Stimulated activated CD4-positive, alpha-beta T cell treated with anti-CD3 and anti-CD28 coated beads, Interleukin-1b, Interleukin-23, amount 100 ng/mL, for 1 hour (primary cell): ENCODE measurements at places on chromosomes 13 and 19.

DNA sequence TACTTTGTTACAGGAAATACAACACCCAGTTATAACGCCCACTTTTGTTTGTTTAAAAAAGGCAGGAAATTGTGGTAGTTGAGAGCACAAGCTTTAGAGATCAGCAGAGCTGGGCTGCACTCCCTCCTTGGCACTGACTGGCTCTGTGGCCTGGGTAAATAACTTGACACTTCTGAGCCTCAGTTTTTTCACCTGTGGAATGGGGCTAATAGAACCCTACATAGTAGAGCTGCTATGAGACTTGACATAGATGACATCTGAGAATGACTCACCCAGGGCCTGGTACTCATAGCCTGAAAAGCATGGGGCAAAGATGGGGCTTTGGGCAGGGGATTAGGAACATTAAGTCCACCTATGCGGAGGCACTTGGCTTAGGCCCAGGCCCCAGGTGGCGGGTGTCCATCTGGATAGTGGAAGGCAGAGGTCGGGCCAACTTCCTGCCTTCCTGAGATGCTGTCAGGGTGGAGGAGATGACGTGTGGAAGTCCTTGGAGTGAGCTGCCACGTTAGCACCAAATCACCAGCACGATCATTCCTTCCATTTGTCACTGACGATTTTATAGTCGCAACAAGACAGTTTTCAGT is 159.1 kb downstream of the KATNAL1 start:
- no peak for DNase-seq

DNA sequence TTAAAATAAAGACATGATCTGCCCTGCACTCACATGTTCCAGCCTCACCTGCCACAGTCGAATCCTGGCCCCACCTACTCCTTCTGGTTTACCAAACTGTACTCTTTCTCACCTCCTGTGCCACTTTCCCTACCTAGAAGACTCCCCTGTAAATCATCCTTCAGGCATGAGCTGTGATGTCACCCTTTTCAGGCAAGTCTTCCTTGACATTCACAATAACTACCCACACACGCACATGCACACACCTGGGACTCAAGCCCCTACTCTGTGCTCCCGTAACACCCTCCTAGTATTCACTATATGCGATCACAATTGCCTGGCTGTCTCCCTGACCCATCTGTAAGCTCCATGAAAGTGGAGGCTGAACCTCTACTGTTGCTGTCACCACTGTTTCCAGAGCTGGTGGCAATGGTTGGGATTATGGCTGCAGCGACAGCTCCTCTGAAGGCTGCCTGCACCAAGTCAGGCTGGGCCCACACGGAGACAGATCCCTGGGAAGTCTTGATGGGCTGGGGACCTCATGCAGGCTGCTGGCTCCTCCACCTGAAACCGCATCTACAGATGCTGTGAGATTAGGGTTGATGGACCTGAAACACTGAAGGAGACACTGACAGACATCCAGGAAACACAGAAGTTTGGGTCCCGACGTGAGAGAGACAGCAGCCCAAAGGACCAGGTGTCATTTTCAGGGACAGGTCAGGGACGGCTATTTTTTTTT is 611.1 kb downstream of the UQCRFS1 start:
- no peak for DNase-seq

DNA sequence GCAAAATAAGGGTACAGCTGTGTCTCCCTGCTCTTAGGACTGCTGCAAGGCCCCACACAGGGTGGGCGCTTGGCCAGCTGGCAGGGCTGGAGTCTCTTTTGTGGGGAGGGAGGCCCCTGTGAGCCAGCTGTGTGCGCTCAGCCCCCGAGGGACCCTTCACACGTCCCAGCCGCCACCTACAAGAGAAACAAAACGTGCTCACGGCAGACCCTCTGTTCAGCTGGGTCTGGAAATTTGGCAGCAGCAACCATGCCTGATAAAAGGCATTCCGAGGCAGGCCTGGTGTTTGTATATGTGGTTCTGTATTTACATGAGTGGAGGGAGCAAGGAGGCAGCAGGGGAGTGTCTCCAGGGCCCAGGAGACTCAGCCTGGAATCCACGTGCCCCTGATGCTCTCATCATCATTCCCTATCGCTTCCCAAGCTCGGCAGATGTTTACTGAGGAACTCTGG is 49.7 kb downstream of the CRTC1 start:
- no peak for DNase-seq

GRCh38 chr13:97242755-97243497 is 20.8 kb downstream of the MBNL2 start:
- DNase-seq = no peak

DNA sequence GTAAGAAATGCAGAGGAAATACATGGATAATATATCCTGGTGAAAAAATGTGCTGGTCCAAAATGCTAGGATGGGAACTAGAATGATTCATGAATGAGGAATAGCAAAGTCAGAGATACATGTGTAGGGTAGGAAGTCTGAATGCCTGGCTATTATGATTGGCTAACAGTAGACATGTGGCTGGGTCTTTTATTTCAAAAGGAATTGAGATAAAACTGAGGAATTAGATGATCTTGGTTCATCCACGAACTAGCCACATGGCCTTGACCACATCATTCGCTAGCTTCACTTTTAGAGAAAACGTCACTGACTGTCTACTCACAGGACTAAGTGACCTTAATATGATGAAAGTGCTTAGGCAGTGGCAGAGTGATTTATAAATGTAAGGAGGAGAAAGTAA is 103.1 kb downstream of the TRPC4 start:
- no peak for DNase-seq

DNA sequence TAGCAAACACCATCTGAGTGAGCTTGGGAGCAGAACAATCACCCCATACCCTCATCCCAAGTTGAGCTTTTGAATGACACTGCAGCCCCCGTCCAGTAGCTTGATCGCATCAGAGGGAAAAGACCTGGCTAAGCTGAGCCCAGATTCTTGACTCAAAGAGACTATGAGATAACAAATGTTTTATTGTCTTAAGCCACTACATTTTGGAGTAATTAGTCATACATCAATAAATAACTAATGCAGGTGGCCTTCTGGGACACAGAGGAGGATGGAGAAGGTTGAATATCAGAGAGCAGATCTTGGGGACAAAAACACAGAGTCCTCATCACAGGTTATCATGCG is 24.6 kb upstream of the IGSF23 start:
- DNase-seq = no peak

GRCh38 chr19:4715529-4716221 is 8.0 kb downstream of the DPP9 start:
- no peak for DNase-seq

- DNase-seq = no peak
Observed at GRCh38 chr13:99379856-99380801, 72.9 kb upstream of the GPR183 start.

DNA sequence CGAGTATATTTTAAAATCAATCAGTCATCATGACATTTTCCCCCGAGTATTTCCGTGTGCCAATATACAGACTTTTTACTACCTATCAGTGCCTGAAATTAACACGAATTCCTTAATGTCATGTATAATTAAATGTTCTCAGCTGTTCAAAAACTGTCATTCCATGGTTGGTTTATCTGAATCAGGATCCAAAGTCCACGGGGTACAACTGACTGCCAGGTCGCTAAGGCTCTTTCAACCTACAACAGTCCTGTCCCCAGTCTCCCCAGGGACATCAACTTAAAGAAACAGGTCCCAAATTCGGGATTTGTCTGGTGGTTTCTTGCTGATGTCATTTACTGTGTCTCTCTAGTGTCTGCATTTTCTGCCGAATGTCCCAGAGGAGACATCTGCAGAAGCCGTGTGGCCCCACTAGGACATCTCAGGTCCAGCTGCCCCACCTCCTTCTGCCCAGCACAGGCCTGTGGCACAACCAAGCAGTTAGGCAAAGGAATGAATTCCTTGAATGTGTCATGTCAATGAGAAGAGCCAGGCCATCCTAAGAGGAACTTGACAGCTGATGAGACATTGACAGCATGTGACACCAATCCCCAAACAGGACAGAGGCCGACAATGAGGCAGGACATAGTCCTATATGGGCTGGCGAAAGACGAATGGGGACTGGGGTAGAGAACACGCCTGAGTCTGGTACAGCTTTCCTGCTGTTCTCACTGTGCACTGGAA is 109.5 kb downstream of the STK24 start:
- no peak for DNase-seq

DNA sequence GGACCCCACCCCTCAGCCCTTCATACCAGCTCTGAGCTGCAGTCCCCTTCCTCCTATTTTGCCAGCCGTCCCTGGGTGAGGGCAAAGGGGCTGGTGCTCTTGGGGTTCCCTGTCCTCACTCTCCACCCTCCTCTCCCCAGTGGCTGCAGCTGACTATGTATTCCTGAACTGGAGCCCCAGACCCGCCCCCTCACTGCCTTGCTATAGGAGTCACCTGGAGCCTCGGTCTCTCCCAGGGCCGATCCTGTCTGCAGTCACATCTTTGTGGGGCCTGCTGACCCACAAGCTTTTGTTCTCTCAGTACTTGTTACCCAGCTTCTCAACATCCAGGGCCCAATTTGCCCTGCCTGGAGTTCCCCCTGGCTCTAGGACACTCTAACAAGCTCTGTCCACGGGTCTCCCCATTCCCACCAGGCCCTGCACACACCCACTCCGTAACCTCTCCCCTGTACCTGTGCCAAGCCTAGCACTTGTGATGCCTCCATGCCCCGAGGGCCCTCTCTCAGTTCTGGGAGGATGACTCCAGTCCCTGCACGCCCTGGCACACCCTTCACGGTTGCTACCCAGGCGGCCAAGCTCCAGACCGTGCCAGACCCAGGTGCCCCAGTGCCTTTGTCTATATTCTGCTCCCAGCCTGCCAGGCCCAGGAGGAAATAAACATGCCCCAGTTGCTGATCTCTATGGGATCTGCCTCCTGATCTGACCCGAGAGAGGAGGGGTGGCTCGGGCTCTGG is 2.4 kb downstream of the COX7A1 start:
- no peak for DNase-seq

DNA sequence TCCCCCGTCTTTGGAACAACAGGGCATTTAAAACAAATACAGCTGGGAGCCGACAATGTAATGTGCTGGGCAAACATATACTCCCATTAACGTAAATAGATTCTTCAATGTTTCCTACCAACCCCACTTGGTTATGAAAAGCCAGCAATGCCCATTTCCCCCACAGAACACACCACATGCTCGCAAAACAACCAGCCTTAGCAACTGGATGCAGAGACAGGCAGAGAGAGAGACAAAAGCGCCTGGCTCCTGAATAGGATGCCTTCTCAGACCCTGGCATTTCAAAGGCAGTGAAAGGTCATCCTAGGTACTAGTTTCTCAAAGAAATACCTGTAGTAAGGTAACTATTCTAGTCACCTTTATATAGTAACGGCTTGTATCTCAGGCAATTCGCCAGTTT is 462.9 kb downstream of the ITGBL1 start:
- no peak for DNase-seq

- no peak for DNase-seq
Observed at GRCh38 chr13:39414339-39414738, 188.7 kb downstream of the LHFPL6 start.

GRCh38 chr19:478976-479375 is 17.3 kb upstream of the MADCAM1 start:
- DNase-seq = no peak

DNA sequence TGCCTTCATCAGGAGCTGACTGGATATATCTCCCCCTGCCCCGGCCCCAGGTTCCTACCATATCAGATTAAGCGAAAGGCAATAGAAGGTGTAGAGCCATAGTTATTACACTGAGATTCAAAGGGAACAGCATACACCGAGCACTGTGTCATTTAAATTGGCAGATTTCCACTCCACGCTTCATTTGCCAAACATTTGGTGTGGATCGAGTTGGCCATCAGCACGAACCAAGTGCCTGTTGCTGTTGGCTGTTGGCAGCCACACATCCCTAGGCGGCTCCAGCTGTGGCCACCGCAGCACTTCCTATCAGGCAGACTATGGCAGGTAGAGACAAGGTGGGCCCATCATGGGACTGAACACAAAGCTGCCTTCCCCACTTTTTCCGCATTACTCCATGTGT is 115.8 kb downstream of the CCNA1 start:
- no peak for DNase-seq

DNA sequence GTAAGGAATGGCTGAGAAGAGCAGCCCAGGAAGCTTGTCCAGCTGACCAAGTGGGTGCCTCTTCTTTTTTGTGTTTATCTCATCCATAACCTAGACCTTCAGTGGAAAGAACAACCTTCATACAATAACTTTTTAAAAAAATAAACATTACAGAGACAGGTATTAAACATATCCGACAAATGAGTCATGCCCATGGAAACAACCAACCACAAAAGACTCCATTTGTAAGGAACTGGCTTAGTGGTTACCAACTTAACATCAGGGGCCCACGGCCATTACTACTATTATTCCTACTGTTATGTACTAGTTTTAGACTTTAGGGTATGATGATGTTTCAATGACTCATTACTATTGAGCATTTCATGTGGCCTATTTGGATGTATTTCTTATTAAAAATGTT is 191.7 kb upstream of the SERP2 start:
- DNase-seq = no peak

DNA sequence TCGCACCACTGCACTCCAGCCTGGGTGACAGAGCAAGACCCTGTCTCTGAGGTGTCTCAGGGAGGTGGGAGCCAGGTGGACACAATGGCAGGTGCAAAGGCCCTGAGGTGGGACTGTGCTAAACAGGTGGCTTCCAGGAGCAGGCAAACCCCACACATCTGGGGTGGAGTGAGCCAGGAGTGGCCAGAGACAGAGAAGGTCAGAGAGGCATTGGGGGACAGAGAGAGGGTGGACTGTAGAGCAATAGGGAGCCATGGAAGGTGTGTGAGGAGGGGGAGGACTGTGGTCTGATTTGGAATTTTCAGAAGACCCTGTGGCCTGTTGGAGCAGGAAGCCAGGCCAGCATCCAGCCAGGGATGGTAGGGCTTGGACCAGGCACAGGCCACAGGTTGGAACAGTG is 4.7 kb downstream of the MEF2B start:
- no peak for DNase-seq

DNA sequence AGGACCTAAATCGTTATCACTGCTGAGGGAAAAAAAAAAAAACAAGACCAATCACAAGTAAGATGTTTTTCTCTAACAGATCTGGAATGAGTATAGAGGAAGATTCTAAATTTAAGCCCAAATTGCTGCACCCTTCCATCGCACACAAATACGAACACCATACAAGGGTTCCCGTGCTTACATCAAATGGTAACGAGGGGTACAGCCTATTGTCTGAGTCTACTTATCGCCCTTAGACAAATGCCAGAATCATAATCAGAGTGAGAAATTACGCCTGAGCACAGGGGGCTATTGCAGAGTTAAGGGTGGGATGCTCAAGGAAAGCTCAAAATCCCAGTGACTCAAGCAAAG is 603 bp downstream of the ZC3H13 start:
- DNase-seq = no peak

GRCh38 chr13:70408865-70409264 is 300.6 kb upstream of the KLHL1 start:
- DNase-seq = no peak

- DNase-seq = no peak
Observed at GRCh38 chr13:48233889-48234488, 983 bp downstream of the ITM2B start.

- DNase-seq = no peak
Observed at GRCh38 chr19:45613926-45614725, 12.1 kb upstream of the GPR4 start.
